ENCODE measurements at places on chromosomes 4 and X.
A peak's percentile ranks its signal among the peaks of the same experiment; 100 is the strongest.

- no peak for DNase-seq
Observed at GRCh38 chr4:109365939-109366338, 63.5 kb upstream of the COL25A1 start.

- DNase-seq, result no peak
Observed at GRCh38 chr4:148452970-148453369, 10.8 kb upstream of the NR3C2 start.

- no peak for DNase-seq
Observed at GRCh38 chr4:10877076-10877475, 192.5 kb upstream of the CLNK start.

GRCh38 chr4:173538148-173538908 is 8.3 kb upstream of the HAND2 start:
- DNase-seq, result peak; percentile 43

DNA sequence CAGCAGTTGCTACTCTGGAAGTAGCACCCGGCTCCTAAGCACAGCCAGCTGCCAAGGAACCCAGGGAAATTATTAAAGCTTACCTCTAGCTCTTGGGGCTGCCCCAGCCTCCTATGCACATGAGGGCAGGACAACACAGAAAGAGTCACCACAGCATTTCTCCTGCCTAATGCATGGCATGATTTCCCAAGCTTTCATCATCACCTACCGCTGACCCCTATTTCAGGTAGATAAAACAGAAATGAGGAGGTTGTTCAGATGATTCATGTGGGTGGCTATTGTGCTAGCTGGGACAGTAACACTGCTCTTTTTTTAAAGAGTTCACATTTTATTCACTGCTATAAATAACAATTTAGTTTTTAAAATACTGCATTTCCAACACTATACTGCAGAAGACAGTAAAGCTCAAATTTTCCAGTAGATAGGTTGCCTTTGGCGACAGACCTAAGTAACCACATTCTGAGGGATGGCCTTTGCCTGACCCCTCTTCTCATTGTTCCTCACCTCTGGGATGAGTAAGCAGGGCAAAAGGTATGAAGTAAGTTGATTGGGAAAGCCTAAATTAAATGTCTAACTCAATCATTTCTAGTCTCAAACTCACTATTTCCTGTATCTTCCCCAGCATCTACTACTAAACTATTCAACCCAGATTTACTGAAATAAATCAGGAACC is 16.7 kb downstream of the CASK start:
- no peak for DNase-seq

DNA sequence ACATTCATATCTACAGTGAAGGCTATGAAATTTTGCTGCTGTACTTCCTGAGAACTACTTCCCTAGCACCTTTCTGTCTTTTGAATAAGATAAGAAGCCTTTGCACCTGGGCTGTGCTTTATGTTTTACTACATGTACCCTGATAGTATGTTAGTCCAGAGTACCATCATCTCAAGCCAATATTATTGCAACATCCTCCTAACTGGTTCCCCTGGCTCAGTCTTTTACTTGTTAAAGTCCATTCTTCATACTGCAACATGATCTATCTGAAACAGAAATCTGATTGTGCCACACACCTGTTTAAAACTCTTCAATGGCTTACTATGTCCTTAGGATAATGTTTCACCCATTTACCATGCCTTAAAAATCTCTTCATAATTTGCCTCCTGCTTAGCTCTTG is 102.3 kb downstream of the AGTR2 start:
- no peak for DNase-seq

GRCh38 chr4:25818371-25818871 is 44.4 kb downstream of the SEL1L3 start:
- DNase-seq, result no peak

DNA sequence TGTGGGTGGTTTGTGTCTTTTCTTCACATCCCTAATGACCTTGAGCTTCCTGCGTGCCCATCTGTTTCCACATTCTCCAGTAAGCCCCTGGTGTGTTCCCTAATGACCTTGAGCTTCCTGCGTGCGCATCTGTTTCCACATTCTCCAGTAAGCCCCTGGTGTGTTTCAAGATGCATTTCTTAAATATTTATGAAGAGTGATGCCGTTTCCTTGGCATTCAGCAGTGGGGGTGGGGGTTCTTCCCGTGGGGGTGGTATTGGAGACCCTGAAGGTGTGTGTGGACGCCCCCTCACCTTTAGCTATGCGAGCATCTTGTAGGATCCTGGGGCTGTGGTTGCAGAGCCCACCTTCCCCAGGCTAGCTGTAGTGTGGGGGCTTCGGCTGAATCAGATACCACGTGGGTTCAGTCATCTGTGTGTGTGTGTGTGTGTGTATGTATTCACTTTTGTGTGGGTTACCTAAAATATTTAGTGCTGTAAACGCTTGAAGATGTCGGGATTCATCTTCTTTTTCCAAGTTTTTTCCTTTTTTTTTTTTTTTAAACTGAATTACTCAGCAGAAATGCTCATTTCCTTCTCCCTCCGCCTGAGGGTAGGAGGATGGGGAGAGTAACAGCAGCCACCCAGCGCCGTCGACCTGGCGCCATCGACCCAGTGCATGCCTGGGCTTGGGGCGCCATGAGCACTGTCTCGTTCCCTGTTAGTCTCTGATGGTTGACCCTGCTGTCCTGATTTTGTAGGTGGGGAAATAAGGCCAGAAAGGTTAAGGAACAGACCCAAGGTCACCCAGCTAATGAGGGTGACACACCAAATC is 9.9 kb downstream of the NSG1 start:
- no peak for DNase-seq

Data from neuronal stem cell (in vitro differentiated cells).